ENCODE measurements at places on chromosomes 1 and 21. TPM values are rescaled to one million over a fixed set of nuclear protein-coding genes. Genes with fewer than 3 reads are reported as not detected.

- DNase-seq, result no peak
Observed at GRCh38 chr21:40976198-40977109, 129.5 kb upstream of the DSCAM start.

- DNase-seq, result no peak
Observed at GRCh38 chr1:21337010-21337437, 46.8 kb upstream of the ECE1 start.

GRCh38 chr1:98398649-98399048, 262.9 kb upstream of the SNX7 start:
- no peak for DNase-seq

- no peak for DNase-seq
Observed at GRCh38 chr1:156721535-156721934, 6.7 kb upstream of the METTL25B start.

- DNase-seq, result no peak
Observed at GRCh38 chr1:188061881-188062280, 1233.1 kb downstream of the PLA2G4A start.

DNA sequence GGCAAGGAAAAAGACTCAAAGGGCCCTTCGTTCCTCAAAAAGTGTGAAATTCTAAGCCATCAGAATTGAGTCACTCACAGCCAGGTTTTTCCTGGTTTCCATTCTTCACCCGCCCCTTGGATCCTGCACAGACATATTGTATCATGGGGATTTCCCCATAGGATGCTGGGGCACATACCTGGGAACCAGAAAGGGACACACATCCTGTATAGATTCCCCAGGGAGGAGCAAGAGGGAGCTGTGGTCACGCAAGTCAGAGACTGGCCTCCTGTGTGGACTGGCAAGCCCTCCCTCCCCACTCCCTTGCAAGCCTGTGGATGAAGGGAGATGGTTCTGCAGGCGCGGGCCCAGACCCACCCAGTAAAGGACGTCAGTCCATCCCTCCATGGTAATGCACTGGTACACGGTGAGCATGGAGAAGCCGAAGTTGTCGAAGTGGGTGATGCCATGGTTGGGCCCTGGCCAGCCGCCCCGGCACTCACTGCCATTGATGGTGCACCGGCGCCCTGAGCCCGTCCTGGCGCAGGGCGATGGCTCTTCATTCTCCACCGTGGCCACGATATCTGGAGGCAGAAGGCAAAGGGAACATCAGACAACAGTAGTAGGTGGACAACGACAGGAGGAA, 23.2 kb downstream of the CACNA1S start:
- DNase-seq, result no peak

DNA sequence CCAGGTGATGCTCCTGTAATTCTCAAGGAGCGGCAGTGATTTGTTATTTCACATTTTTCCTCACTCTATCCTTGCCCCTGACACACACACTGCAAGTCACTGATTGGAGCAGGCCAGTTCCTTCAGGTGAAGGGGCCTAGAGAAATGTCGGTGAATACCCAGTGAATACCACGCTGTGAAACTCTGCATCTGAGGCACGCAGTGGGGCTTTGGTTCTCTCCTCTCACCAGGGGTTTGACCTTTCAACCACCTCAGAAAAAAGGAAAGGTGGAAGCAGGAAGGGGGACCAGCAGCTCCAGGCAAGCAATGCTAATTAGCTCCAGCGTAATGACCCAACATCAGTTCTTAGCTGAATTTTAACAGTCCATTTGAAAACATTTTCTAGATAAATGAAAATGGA, 532 bp upstream of the FAM177B start:
- DNase-seq, result no peak

GRCh38 chr1:113860891-113861290, 10.6 kb downstream of the PTPN22 start:
- no peak for DNase-seq

DNA sequence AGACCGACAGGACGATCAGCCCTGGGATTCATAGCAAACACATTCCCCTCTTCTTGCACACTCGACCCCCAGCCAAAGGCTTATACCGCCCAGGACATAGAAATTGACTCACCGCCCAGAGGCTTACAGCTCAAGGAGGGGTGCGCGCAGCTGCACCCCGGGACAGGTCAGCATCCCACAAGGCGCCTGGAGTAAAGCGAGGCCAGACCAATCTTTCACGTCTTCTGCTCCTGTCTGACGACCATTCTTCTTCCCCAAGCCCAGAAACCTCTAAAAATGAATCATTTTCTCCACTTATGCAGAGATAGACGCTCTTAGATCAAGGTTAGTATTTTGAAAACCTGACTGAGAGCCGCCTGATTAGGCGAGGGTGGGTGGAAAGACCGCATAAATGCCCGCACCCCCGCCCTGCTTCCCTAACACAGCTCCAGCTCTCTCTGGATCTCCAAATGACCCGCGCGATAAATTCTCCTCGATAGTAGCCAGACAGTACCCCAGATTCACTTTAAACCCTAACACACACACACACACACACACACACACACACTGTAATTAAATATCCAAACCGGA, 1.9 kb upstream of the LHX8 start:
- no peak for DNase-seq

- no peak for DNase-seq
Observed at GRCh38 chr21:27362249-27362648, 395.4 kb upstream of the ADAMTS5 start.

DNA sequence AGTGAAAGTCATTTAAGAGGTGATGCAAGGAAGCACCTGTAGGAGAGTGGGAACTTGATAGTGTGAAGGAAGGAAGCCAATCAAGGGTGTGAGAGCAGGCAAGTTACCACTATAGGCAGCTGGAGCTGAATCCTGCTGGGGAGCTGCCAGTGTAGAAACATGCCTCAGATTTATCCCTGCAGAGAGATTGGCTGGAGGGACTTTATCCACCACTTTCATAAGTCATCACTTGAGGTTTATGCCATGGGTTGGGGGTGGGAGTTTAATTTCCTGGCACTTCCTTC, 443.6 kb downstream of the PLPP3 start:
- DNase-seq, result no peak

DNA sequence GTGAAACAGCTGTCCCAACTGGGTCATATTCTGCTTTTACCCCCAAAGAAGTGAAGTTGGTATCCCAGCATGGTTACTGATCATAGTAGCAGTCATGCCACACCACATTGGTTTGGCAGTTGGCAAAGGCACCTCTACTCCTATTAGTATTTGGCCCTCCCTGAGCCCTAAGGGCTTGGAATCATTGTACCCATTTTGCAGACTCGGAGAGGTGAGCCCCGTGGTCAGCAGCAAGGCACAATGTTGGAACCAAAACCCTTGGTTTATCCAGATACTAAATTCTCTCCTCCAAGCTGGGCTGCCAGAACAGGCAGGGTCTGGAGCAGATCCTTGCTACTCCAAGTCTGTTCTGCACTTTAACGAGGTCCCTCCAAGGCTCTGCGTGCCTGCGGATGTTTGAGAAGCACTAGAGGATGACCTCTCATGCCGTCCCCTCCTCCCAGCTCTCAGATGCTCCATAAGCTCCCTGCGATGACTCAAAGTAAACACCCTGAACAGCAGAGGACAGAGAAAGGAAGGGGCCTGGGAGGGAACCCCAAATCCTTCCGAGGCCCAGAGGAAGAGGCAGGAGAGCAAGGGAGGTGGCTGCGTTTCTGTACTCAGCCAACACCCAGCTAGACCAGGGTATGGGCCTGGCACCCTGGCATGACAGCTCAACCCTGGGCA, 89.3 kb downstream of the PAX7 start:
- no peak for DNase-seq

GRCh38 chr1:114482585-114482984, 28.4 kb downstream of the TRIM33 start:
- no peak for DNase-seq

DNA sequence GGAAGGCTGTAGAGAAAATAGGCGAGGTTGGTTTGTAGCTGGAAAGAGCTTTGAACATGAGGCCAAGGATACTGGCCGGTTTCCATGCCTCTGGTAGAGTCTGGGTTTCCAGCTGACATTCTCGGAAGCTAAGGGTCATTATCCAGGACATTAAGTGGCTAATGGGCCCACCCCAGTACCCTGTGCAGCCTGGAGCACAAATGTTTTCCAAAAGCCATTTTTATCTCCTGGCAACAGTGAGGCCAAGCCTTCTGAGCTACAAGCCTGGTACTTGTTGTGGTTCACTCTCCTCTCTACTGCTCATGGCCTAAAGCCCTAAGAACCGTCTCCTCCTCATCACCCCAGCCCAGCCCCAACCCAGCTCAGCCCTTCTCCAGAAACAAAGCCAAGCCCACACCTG, 122.9 kb downstream of the DMRTA2 start:
- no peak for DNase-seq

DNA sequence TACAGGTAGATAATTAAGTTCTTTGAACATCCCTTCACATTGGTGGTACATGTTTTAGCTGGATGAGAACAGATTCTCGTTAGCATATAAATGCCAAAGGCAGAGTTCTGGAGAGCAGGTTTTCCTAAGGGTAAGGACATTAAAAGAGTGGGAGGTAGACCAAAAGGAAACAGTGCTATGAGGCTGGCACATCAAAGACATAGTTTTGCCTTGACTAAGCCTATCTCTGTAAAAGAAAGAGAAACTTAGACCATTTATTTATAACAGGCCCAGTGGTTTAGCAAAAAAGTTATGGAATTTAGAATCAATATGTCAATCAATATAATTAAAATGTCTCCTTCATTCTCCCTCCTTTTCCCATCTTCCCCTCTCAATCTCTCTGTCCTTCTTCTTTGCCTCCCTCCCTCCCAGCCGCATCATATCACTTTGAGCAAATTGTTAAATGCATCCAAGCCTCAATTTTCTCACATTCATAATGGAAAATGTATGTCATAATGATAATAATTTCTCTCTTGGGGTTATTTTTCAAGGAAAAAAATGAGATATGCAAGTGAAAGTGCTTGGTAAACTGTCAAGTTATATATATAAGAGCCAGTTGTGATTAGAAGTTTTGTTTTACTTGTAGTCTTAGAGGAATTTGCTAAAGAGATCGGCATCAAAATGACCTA, 209.9 kb upstream of the SGIP1 start:
- DNase-seq, result no peak

DNA sequence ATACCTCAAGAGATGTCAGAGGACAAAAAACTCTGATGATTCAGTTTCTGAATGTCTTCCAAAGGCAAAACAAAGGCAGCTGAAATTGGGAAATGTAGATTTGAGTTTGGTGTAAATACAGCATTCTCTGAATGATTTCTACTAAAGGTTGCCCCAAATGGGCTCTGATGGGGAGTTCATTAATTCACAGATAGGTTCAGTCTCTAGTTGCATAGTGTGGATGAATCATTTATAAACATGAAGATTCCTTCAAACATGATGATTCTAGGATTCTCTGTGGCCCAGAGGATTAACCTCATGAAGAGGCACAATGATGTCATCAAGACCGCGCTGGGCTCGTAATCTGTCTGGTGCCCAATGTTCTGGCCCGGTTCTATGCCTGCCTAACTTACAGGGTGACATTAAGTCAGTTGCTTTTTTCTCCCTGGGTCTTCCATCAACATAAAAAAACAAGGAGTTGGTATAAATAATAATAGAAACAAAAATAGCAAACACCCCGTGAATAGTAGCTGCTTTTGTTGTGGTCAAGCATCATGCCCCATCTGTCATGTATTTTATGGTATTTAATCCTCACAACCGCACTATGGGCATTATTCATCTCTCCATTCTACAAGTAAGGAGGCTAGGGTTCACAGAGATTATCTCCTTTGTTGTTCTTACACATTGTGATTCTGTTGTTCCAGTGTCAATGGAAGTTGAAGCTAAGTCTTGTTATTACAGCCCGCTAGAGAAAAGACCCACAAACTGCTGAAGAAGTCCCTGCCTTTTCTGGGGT, 509.6 kb upstream of the USP24 start:
- DNase-seq, result no peak

DNA sequence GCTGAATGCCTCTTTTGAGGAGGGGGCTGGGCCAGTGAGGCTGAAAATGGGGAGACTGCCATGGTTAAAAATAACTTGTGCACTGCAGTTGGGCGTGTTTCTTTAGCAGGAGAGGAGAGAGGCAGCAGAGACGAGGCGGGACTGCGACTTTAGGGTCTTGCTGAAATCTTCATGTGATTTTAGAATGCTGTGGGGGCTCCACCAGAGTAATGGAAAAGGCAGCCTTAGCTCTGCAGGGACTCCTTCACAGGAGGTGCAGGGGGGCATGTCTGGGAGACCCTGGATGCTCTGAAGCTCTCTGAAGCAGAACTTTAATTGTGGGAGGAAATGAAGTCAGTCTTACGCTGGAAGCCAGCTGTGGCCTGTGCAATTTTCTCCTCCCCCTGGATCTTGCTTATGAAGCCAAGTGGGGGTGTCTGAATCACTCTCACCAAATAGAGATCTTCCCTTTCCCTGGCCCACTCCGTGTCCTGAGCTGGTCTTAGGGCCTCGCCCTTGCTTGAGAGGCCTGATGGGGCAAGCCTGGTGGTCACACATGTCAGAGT, 60.8 kb downstream of the NDUFS5 start:
- DNase-seq, result peak; percentile 83

DNA sequence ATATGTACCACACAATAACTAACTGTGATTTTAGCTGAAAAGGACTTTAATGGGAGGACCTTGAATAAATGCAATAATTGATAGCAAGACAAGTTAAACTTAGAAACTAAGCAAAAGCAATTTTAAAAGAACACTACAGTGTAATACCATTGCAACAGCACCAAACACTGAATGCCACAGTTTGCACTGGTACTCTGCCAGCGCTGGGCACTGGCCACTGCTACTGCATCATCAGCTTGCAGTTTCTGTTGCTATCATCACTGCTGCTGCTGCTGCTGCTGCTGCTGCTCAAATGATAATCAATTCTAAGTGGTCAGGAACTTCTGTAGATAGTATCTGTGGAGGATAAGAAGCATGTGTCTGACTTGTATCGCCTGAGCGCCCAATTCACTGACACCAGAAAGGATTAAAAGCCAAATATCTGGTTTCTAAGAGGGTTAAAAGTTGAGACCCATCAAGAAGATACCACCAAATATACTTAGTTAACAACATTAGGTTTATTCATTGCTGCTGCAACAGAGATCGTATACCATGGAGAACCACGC, 306.9 kb downstream of the LRRC40 start:
- DNase-seq, result no peak

Gene VHLL
- not detected for polyA plus RNA-seq

Gene KIFAP3
- polyA plus RNA-seq, result 42.6 TPM

Gene KMO
- 0.25 TPM for polyA plus RNA-seq

Gene DNASE2B
- 0.15 TPM for polyA plus RNA-seq

Gene FBXO44
- 4.4 TPM for polyA plus RNA-seq

Gene POU3F1
- 0.65 TPM for polyA plus RNA-seq

Gene ASTN1
- 6.4 TPM for polyA plus RNA-seq

Gene CYP4Z1
- polyA plus RNA-seq, result not detected

Gene ADGRB2
- polyA plus RNA-seq, result 10.7 TPM

Gene SPRR5
- not detected for polyA plus RNA-seq

Gene DPT
- 70.5 TPM for polyA plus RNA-seq

Gene PRR9
- not detected for polyA plus RNA-seq

Gene RUNX1
- 7.1 TPM for polyA plus RNA-seq

Gene GPR25
- polyA plus RNA-seq, result not detected

Measured in muscle of arm (tissue), 14 donors.